Coronary artery (tissue), 2 donors: ENCODE measurements at places on chromosomes 1 and 21.
A peak's percentile ranks its signal among the peaks of the same experiment; 100 is the strongest.

- DNase-seq = peak; percentile 70
These were observed 43.5 kb upstream of the ADARB1 start for GRCh38 chr21:45030682-45031570.

- DNase-seq = no peak
These were observed 18.7 kb upstream of the RERE start for GRCh38 chr1:8835941-8836643.

DNA sequence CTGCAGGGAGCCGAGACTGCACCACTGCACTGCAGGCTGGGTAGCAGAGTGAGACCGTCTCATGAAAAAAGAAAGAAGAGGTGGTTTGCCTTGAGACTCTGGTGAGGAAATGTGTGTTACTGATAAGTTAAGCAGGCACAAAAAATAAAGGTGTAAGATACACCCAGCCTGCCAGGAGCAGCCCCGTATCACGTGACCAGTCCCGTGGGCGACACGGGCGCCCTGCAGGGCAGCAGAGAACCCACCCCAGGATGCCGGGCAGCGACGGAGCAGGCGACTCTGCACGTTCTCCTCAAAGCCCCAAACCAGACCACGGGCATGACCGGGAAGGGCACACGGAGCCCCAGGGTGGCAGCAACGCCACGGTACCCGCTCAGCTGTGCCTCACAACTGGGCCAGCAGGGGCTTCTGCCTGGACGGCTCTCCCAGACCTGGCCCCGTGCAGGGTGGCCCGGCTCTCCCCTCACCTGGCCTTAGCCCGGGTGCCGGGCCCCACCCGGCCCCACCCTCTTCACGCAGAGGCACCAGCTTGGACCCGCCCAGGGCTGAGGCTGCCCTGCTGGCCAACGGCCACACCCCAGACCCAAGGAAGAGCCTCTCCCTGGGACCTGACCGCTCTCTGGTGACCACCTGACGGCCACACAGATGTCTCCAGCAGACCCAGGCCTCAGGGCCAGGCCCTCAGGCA lies 8.1 kb upstream of the TNFRSF4 start:
- no peak for DNase-seq

DNA sequence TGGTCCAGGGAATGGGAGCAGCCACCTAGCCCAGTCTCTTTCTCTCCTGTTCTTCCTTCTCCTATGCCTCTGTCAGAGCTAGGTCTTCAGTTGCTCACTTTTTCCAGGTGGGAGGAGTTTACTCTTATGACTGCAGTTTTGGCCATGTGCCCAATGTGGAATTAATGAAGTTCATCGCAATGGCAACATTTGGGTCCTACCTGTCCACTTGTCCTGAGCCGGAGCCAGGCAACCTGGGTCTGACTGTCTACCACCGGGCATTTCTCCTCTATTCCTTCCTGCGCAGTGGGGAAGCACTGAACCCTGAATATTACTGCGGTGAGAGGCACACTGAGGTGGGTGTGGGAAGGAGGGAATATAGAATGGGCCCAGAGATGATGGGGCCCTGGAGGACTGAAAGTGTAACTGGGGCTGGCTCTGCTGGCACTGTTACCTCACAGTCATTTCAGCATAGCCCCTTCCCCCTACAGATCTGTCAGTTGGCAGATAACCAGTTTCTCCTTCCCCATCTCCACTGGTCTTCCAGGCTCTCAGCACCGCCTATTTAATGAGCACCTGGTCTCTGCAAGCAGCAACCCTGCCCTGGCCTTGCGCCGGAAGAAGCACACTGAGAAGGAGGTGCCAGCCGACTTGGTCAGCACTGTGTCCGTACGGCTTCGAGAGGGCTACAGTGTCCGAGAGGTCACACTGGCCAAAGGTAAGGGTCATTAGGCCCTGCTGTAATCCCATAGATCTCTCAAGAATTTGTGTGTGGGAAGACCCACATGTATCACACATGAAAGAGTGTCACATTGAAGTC lies 30.1 kb downstream of the SZT2 start:
- no peak for DNase-seq

GRCh38 chr1:11929849-11930248 lies 3.6 kb upstream of the KIAA2013 start:
- no peak for DNase-seq

- no peak for DNase-seq
These were observed 15.2 kb downstream of the H6PD start for GRCh38 chr1:9249534-9250410.

- DNase-seq = no peak
These were observed 35.8 kb upstream of the RUNX1 start for GRCh38 chr21:35084869-35085268.

DNA sequence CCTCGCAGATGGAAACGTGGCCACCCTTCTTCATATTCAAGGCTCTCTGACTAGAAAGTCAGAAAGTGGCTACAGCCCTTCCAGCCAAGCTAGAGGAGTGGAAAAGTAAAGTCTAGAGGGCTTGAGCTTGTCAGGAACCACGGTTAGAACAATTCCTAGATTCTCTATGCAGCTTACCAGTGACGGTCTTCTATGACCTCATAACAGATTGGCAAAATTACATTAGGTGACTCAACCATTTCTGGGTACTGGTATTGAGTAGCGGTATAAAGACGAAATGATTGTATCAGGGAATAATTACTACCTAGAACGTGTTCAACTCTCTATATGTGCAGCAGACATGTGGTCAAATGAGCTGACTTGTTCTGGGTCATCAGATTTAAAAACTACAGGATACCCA lies 155.0 kb upstream of the RUNX1 start:
- no peak for DNase-seq

DNA sequence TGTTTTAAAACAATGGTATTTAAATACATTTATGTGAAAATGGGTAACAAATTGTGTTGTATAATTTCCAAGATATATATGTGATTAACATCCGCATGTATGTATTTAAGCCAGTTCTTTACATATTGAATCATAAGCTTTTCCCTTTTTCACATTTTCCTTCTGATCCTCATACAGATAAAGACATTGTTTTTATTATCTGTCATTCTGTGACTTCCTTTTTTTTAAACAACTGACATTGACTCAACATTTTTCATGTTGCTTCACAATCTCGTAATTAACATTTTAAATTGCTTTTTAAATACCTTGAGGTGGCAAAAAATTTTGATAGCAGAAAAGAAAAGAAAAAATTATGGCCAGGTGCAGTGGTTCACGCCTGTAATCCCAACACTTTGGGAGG lies 1.4 kb downstream of the STXBP3 start:
- no peak for DNase-seq

GRCh38 chr1:244163861-244164510 lies 112.9 kb downstream of the ZBTB18 start:
- DNase-seq = no peak

DNA sequence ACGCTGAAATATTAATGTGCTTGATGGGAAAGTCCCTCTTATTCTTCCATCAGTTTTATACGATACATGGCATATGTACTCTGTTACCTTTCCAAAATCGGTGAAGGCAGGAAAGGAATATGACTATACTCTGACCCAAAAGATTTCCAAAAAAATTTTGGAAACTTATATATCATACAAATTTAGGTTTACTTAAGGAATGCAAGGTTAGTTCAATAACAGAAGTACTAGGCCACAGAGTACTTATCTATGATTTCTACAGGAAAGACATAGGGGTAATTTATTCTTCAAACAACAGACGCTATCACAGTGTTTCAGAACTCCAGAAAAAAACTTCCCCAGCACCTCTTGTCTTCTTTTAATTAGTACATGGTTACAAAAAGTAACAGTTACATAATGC lies 84.8 kb downstream of the COP1 start:
- no peak for DNase-seq

- DNase-seq = no peak
These were observed 1288.3 kb upstream of the B3GALT2 start for GRCh38 chr1:194474701-194475100.

GRCh38 chr1:50820545-50820944 lies 139.5 kb downstream of the FAF1 start:
- no peak for DNase-seq

DNA sequence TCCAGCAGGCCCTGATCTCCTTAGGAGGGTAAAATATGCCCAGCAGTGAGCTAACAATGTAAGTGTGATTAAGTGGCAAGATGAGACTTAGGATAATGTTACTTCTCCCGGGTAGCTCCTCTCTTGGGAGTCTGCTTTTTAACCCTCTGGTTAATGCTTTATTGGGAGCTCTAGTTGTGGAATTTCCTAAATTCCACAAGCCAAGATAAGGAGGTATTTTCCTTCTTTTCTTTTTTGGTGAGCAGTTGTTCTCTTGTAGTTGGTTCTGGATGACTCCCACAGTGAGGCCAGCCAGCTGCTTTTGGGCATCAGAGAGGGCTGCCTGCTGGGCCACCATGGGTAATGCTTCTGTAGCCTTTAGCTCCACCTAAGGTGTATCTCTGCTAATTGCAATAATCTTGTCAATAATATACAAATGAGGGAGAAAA lies 19.3 kb downstream of the C1orf52 start:
- DNase-seq = no peak

GRCh38 chr1:208909011-208909984 lies 665.1 kb upstream of the PLXNA2 start:
- DNase-seq = no peak

GRCh38 chr1:53071167-53071865 lies 9.3 kb downstream of the PODN start:
- peak; percentile 71 for DNase-seq

DNA sequence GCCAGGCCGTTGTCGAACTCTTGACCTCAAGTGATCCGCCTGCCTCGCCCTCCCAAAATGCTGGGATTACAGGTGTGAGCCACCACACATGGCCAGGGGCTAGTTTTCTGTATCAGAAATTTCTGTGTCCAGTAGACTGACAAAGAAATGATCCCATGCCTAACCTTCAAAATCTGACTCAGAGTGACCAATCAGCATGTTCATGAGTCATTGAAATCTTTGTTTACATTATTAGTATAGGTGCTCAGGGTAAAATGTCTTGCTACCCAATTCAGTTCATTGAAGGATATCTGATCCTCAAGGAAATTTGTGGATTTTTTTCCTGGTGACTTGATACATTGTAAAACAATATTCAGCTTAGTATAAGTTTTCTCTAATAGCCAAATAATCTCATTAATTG lies 11.0 kb upstream of the LDLRAD2 start:
- no peak for DNase-seq

DNA sequence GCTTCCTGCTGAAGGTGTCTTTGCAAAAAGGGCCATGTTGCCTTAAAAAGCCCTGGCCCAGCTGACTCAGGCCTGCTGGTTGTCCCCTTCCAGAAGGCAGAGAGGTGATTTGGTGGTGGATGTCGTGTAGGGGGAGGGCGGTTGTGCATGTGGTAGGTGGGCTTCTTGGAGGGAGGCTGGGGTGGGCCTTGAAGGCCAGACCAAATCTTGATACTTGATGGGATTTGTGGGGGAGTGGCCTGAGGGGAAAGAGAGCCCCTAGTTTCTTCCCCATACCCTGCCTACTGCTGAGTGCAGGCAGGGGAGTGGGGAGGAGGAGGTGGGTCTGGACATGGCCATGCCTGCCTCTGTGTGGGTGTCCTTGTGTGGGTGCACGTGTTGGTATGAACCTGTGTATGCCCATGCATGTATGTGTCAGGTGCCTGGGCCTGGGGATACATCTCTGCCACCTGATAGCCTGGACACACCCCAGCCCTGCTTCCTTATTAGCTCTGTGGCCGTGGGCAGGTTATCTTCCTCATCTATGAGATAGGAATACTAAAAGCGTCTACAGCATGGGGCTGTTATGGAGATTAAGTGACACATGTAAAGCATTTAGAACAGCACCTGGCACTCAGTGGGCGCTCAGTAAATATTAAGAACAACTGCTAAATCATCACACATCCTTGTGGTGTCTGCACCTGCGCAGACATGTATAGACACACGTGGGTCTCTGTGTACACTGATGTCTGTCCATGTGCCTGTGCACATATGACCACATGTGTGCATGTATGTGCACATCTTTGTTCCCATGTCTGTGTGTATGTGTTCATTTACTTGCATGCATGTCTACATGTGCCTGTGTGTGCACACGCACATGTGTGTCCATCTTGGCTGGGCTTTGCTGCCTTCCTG lies 17.0 kb downstream of the FAM151A start:
- DNase-seq = no peak

GRCh38 chr1:96596226-96596922 lies 125.2 kb upstream of the PTBP2 start:
- DNase-seq = no peak

GRCh38 chr21:34822942-34823341 lies 154.1 kb downstream of the CLIC6 start:
- DNase-seq = no peak

DNA sequence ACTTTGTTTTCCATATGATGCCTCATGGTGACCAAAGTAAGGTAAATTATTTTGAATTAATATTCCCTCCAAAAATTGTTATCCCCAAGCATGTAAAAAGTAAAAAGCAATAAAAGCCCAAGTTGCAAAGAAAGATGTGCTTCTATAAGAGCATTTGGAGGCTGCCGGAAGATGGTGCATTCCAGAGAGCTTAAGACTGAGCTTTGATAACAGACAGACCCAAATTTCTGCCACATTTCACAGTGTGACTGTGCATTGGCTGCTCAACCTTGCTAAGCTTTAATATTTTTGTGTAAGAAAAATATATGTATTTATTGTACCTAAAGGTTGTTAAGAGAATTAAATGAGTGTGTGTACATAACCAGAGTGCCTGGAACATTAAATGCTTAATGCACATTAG lies 67.9 kb downstream of the CYYR1 start:
- DNase-seq = no peak

- DNase-seq = no peak
These were observed 40.0 kb upstream of the RGS7 start for GRCh38 chr1:241396747-241397681.

DNA sequence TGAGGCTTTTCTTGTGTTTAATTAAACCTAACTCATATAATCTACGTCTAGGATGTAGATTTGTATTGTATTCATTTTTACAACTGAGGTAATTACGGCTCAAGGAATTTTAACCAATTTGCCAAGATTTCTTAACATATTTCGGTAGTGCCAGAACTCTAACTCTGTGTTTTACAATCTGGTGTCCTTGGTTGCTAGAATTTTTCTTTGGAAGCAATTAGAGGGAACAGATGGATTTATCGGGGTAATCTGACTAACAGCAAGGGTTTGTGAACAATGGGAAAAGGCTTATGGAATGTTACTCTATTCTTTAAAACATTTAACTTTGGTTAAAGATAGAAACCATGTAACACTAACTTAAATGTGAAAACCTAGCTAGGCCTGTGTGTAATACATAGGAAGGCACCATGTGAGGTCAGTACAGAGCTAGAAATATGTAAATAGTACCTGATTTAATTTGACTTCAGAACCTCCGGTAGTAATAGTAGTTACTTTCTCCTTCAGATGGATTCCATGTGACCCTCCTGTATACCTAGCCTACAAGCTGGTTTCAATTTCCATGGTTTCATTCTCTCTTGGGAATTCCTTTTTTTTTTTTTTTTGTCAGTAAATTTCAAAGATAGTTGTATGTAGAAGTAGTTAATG lies 1.2 kb downstream of the MTF2 start:
- no peak for DNase-seq
